ENCODE measurements at places on chromosomes 13 and 19. TPM values are rescaled to one million over a fixed set of nuclear protein-coding genes. Genes with fewer than 3 reads are reported as not detected.

DNA sequence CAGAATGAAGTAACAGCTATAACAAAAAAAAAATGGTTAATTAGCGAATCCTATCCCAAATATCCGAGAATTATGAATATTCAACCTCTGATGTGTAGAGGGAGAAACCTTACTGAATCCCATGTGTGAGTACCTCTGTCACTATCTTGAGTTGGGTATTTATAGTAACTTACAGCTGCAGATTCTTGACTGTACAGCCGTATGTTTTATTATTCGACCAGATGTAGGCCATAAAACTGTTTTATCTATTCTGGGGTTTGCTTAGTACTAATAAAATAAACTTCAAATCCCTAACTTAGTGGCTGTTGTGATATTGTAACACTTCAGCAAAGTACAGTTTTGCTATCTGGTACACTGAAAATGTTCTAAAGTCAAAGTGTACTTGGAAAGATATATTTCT, 120.0 kb downstream of the EFNB2 start:
- no peak for DNase-seq

CALR3 gene
- polyA plus RNA-seq: not detected

MEDAG gene
- polyA plus RNA-seq: 1.0 TPM

- DNase-seq: no peak
Measured at GRCh38 chr13:58056426-58056825, 424.9 kb downstream of the PCDH17 start.

- no peak for DNase-seq
Measured at GRCh38 chr19:28642787-28643683, 569.9 kb downstream of the UQCRFS1 start.
